Effector memory CD4-positive, alpha-beta T cell (primary cell): ENCODE measurements at places on chromosomes 7 and 10.

DNA sequence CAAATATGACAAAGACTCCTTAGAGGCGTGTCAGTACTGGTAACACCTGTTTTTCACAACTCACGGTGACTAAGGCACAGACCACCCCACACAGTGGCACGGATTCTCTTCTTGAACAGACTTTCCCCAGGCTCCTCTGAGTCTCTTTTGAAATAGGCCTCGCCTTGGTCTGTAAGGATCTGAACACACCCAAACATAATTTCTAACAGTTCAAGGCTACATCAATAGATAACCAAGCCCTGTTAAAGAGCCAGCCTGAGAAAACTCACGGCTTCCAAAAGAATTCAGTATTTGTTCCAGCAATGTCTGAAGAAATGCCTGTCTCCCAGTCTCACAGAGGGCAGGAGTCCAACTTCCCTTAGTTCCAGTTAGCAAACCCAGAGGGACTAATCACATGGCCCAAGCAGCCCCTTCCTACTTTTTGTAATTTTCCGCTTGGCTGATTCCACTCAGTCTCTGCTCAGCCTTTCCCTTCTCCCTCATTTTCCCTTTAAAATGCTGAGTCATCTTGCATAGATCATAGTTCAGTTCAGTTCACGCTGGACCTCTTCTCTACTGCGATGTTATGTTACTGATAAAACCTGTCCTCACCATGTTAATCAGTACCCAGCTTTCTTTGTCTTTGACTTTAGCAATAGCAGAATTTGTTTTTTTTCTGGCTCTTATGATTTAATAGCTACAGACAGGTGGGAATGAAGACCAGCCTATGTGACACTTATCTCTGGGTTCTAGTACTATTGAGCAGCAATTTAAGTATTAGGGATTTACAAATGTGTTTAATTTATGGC, 22.6 kb upstream of the AKR1C3 start:
- no peak for DNase-seq

GRCh38 chr10:86229811-86230556, 136.6 kb downstream of the GRID1 start:
- DNase-seq: no peak

DNA sequence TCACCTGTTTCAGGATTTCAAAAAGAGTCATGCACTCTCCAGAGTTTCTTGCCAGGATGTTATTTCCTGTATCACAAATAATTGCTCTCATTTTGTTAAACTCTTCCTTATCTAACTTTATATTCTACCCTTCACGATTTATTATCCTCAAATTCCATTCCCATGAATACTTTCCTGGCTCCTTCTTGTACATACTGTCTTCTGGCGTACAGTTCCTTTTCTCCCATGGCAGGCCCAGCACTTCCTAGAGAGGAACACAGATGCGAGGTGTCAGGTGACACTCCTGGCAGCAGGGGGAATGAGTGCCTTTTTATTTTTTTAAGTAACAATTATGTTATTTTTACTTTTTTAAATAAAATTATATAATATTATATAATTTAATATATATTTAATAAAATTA, 411.9 kb downstream of the TFEC start:
- DNase-seq: no peak

- DNase-seq: no peak
These were observed 136.4 kb downstream of the CUBN start for GRCh38 chr10:16993186-16993585.

DNA sequence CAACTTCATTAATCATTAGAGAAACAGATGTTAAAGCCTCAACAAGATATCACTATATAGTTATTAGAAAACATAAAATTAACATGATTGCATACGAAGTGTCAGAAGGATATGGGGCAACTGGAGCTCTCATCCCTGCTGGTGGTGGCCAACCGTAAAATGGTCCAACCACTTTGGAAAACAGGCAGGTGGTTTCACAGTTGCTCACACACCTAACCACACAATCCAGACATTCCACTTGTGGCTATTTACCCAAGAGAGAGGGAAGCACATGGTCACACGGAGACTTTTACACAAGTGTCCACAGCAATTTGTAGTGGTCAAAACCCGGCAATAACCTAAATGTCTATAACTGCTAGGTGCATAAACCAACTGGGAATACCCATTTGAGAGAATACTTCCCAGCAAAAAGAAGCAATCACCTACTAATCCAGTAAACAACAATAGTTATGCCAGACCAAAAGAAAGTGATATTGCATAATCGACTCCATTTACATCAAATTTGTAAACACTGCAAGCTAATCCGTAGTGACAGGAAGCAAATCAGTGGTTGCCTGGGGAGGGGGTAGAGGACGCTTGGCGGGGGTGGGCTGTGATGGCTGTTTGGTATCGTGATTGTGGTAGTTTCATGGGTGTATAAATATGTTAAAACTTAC, 91.8 kb downstream of the LARP4B start:
- no peak for DNase-seq
